Activated T-helper 1 cell treated with anti-CD3 and anti-CD28 coated beads, Interleukin-12 subunit alpha, Interleukin-12 subunit beta, Interleukin-2, Interleukin-4 antibody, amounts not matched to agents 30 ng/mL and 10 ng/mL and 1 ng/mL, durations not matched to agents 14 hours and 24 hours and 36 hours (primary cell): ENCODE measurements at places on chromosomes 12 and 14.

DNA sequence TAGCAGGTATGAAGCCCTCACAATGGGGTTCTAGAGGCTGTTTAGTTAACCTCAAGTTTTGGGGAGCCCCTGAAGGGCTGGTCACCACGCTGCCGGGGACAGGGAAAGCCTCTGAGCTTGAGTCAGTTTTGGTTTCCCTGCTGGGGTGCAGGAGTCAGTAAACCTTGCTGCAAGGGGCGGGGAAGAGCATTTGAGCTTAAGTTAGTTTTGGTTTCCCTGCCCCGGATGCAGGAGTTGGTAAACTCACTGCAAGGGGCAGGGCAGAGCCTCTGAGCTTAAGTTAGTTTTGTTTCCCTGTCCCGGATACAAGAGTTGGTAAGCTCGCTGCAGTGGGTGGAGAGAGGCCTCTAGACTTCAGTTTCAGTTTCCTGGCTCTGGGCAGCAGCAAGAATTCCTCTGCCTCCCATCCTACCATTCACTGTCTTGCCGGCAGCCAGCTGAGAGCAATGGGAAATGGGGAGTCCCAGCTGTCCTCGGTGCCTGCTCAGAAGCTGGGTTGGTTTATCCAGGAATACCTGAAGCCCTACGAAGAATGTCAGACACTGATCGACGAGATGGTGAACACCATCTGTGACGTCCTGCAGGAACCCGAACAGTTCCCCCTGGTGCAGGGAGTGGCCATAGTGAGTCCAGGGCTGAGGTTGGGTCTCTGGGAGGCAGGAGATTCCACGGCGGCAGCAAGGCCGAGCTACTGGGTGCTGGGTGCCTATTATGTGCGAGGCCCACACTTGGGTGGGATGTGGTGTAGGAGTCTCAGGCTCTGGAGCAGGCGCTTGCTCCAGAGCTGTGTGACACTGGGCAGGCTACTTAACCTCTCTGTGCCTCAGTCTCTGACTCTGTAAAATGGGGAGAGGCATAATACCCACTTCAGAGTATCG lies at the start of gene OAS2:
Gene OAS2 (plus strand): TSS at position 357 of the 878 bp plus-strand sequence. CDS start 90 bp downstream, at position 447.
- H3K4me3 ChIP-seq = peak within 1 kb of the TSS; percentile 94
- H3K27ac ChIP-seq = peak within 1 kb of the TSS; percentile 99
- DNase-seq = peak; percentile 85
- peaks cover 56% of the 10 kb centered on the region for H3K4me1 ChIP-seq
- no peaks in the 10 kb centered on the region for H3K27me3 ChIP-seq
- H3K36me3 ChIP-seq = peaks cover 34% of the 10 kb centered on the region

DNA sequence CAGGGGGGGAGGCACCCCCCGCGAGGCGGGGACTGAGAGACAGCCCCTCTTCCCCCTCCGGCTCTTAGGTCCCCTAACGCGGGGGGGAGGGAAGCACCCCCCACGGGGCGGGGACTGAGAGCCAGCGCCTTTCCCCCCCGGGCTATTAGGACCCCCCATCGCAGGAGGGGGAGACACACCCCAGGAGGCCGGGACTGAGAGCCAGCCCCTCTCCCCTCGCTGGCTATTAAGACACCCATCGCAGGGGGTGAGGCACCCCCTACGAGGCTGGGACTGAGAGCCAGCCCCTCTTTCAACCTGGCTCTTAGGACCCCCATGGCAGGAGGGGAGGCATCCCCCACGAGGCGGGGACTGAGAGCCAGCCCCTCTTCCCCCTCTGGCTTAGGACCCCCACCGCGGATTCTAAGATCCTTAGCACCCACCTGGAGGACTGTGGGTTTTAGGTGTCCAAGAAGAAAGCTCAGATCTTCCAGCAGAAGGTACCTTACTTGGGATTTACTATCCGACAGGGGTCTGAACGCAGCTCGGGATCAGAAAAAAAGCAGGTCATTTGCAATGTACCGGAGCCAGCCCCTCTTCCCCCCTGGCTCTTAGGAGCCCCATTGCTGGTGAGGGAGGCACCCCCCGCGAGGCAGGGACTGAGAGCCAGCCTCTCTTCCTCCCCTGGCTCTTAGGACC lies 197.8 kb upstream of the PZP start:
- peaks cover 2% of the 10 kb centered on the region for H3K36me3 ChIP-seq
- no peaks in the 10 kb centered on the region for H3K4me1 ChIP-seq
- no peak overlapping the region for H3K4me3 ChIP-seq
- no peak overlapping the region for H3K27ac ChIP-seq
- DNase-seq = no peak

DNA sequence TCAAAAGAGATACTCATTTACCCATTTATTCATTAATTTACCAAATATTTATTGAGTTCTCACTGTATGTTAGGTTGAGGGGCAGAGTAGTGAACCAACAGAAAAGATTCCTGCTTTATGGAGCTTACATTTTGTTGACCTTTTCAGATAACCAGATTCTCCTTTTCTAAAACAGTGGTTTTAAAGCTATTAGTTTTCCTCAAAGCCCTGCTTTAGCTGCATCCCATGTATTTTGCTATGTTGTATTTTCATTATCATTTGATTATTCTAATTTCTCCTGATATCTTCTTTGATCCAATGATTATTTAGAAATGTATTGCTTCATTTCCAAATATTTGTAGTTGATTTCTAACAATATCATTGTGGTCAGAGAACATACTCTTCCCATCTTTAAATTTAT lies 53.6 kb downstream of the EML1 start:
- H3K4me1 ChIP-seq = no peaks in the 10 kb centered on the region
- no peaks in the 10 kb centered on the region for H3K36me3 ChIP-seq
- DNase-seq = no peak
- no peak overlapping the region for H3K27ac ChIP-seq
- H3K27me3 ChIP-seq = peaks cover 12% of the 10 kb centered on the region
- no peak overlapping the region for H3K4me3 ChIP-seq

GRCh38 chr12:91106283-91106682 lies 5.0 kb downstream of the LUM start:
- H3K27me3 ChIP-seq = no peaks in the 10 kb centered on the region
- H3K4me1 ChIP-seq = no peaks in the 10 kb centered on the region
- no peak overlapping the region for H3K27ac ChIP-seq

- H3K4me1 ChIP-seq = peaks cover 8% of the 10 kb centered on the region
- H3K27ac ChIP-seq = peak overlapping the region; percentile 73
- no peak overlapping the region for H3K4me3 ChIP-seq
- H3K36me3 ChIP-seq = peaks cover 37% of the 10 kb centered on the region
These were observed 52.2 kb downstream of the PAPOLA start for GRCh38 chr14:96554315-96554910.

- no peaks in the 10 kb centered on the region for H3K27me3 ChIP-seq
- no peak for DNase-seq
- no peak overlapping the region for H3K27ac ChIP-seq
- no peaks in the 10 kb centered on the region for H3K36me3 ChIP-seq
- H3K4me1 ChIP-seq = peaks cover 9% of the 10 kb centered on the region
These were observed 19.8 kb upstream of the SCARB1 start for GRCh38 chr12:124883263-124884130.

- H3K4me3 ChIP-seq = no peak overlapping the region
- H3K36me3 ChIP-seq = no peaks in the 10 kb centered on the region
- no peaks in the 10 kb centered on the region for H3K27me3 ChIP-seq
- no peak for DNase-seq
- H3K4me1 ChIP-seq = no peaks in the 10 kb centered on the region
- H3K27ac ChIP-seq = no peak overlapping the region
These were observed 454.8 kb downstream of the NOVA1 start for GRCh38 chr14:26143057-26143456.

DNA sequence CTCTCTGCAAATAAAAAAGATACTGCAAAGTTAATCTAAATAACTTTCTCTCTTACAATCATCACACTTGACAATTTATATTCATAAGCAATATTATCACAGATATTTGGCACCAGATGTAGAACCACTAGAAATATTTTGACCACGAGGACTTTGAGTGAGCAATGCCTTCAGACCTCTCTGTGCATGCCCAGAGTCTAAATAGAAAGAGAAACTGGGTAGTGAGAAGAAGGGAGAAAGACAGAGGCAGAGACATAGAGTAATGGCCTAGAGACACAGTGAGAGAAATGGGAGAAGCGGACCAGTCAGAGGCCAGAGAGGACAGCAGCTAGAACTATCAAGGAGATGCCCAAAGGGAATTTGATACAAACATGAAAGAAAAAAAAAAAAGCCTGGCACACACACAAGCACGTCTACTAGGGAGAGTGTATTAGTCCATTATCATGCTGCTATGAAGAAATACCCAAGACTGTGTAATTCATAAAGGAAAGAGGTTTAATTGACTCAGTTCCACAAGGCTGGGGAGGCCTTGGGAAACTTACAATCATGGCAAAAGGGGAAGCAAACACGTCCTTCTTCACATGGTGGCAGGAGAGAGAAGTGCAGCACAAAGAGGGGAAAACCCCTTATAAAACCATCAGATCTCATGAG lies 41.1 kb downstream of the BMP4 start:
- no peak overlapping the region for H3K4me3 ChIP-seq
- no peaks in the 10 kb centered on the region for H3K36me3 ChIP-seq
- no peaks in the 10 kb centered on the region for H3K4me1 ChIP-seq

DNA sequence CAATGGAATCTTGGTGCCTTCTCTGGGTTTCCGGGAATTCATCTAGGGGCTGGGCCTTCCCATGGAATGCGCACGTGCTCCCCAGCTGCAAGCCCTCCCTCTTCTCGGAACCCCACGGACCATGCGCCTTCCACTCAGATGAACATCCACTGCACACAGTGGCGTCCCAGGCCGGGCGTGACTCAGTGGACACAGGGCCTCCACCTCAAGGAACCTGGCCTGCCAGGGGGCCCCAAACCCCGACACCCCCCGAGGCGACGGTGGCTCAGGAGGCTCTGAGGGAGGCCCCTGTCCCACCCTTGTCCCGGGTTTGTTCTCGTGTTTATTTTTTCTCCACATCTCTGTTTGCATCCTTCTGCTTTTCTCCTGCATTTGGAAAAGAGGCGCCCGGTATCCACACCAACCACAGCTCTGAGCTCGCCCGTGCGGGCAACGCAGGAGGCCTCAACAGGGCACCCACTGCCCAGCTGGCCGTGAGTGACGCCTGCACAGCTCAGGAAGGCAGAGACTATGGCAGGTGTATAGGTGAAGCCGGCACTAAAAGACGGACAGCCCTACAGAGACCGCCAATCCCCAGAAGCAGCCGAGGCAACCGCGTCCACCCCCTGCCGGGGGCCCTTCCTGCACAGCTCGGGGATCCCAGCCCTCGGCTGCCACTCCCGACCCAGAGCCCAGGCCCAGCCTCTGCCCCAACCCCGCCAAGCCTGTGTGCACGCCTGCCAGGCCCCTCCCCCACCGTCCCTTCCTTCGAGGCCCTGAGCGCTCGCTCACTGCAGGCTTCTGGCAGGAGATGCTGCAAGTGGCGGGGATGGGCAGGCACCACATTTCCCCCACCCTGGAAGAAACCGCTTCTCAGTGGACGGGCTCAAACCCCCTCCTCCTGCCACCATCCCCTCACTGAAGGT lies 23.8 kb upstream of the GALNT9 start:
- H3K4me3 ChIP-seq = no peak overlapping the region
- no peak overlapping the region for H3K27ac ChIP-seq
- no peak for DNase-seq
- no peaks in the 10 kb centered on the region for H3K27me3 ChIP-seq

GRCh38 chr12:64102339-64102738 lies 119.8 kb downstream of the KICS2 start:
- no peaks in the 10 kb centered on the region for H3K36me3 ChIP-seq
- no peaks in the 10 kb centered on the region for H3K4me1 ChIP-seq
- H3K4me3 ChIP-seq = no peak overlapping the region
- peaks cover 5% of the 10 kb centered on the region for H3K27me3 ChIP-seq
- DNase-seq = no peak
- H3K27ac ChIP-seq = no peak overlapping the region

- H3K4me3 ChIP-seq = no peak overlapping the region
- H3K36me3 ChIP-seq = no peaks in the 10 kb centered on the region
- no peak for DNase-seq
- no peaks in the 10 kb centered on the region for H3K4me1 ChIP-seq
- H3K27me3 ChIP-seq = no peaks in the 10 kb centered on the region
- H3K27ac ChIP-seq = no peak overlapping the region
These were observed 111.9 kb downstream of the PAX9 start for GRCh38 chr14:36773558-36773957.

DNA sequence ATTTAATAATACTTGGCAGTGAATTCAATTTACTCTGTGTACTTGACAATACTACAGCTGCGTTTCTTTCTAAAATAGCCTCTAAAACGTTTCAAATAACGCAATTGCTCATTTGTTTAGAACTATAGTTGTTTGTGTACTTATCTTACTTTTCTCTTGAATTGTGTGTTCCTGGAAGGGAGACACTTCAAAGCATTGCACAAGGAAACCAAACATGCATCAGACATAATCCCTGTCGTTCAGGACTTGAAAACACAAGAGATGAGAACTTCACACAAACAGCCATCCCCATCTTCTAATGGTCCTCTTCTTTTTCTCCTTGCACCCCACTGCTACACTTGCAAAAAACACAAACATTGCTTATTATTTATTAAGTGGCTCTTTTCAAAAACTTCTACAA lies 38.5 kb downstream of the PTGER2 start:
- H3K36me3 ChIP-seq = peaks cover 10% of the 10 kb centered on the region
- H3K27me3 ChIP-seq = no peaks in the 10 kb centered on the region
- peak; percentile 25 for DNase-seq
- peak overlapping the region; percentile 96 for H3K27ac ChIP-seq

GRCh38 chr14:68879841-68880575 lies 87.1 kb upstream of the ZFP36L1 start:
- no peaks in the 10 kb centered on the region for H3K4me1 ChIP-seq
- H3K36me3 ChIP-seq = no peaks in the 10 kb centered on the region
- no peak overlapping the region for H3K4me3 ChIP-seq

- peaks cover 4% of the 10 kb centered on the region for H3K4me1 ChIP-seq
- no peaks in the 10 kb centered on the region for H3K27me3 ChIP-seq
- DNase-seq = no peak
- H3K36me3 ChIP-seq = peaks cover 34% of the 10 kb centered on the region
- H3K27ac ChIP-seq = no peak overlapping the region
These were observed 46.1 kb upstream of the MMP17 start for GRCh38 chr12:131782061-131782460.

- H3K4me1 ChIP-seq = peaks cover 61% of the 10 kb centered on the region
- no peak for DNase-seq
- H3K27ac ChIP-seq = no peak overlapping the region
- H3K27me3 ChIP-seq = no peaks in the 10 kb centered on the region
- H3K36me3 ChIP-seq = peaks cover 17% of the 10 kb centered on the region
These were observed 207.6 kb downstream of the CHST11 start for GRCh38 chr12:104664351-104664750.

DNA sequence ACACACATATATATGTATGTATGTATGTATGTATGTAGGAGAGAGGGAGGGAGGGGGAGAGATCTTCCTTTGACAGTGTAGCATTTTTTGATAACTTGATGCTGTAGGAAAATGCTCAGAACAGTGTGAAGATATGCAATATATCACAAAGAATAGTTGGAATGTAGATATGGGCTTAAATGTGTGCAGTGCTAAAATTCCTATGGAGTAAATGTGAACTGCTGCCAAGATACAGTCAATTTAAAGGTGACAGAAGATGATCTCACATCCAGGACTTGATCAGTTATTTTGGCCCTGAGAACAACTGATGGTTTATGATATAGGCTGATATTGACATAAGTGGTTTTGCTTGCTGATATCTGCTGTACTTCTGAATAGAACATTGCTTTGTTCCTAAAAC lies 84.2 kb downstream of the DAAM1 start:
- H3K27me3 ChIP-seq = no peaks in the 10 kb centered on the region
- H3K4me1 ChIP-seq = peaks cover 25% of the 10 kb centered on the region
- H3K4me3 ChIP-seq = no peak overlapping the region
- no peak overlapping the region for H3K27ac ChIP-seq

GRCh38 chr14:73026243-73026844 lies 562 bp downstream of the ZFYVE1 start:
- peak overlapping the region; percentile 78 for H3K27ac ChIP-seq
- H3K36me3 ChIP-seq = peaks cover 24% of the 10 kb centered on the region
- H3K4me1 ChIP-seq = peaks cover 50% of the 10 kb centered on the region
- H3K27me3 ChIP-seq = peaks cover 1% of the 10 kb centered on the region
- peak overlapping the region; percentile 93 for H3K4me3 ChIP-seq
- peak; percentile 3 for DNase-seq

- H3K4me3 ChIP-seq = peak overlapping the region; percentile 78
- no peaks in the 10 kb centered on the region for H3K27me3 ChIP-seq
- no peak for DNase-seq
- H3K36me3 ChIP-seq = peaks cover 61% of the 10 kb centered on the region
- H3K4me1 ChIP-seq = peaks cover 79% of the 10 kb centered on the region
These were observed 17.4 kb downstream of the HDAC7 start for GRCh38 chr12:47802312-47802711.
